ENCODE measurements at places on chromosomes 6 and 20. TPM values are rescaled to one million over a fixed set of nuclear protein-coding genes. Genes with fewer than 3 reads are reported as not detected.

PRRT1 gene
- polyA plus RNA-seq, result 2.6 TPM

CRISP3 gene
- polyA plus RNA-seq, result 0.17 TPM

TINAG gene
- 30.0 TPM for polyA plus RNA-seq

PXDC1 gene
- 19.7 TPM for polyA plus RNA-seq

VWA7 gene
- 13.9 TPM for polyA plus RNA-seq

IRAK1BP1 gene
- 16.3 TPM for polyA plus RNA-seq

NKAIN2 gene
- polyA plus RNA-seq, result 20.0 TPM

CCN2 gene
- 237 TPM for polyA plus RNA-seq

TAF4 gene
- polyA plus RNA-seq, result 18.0 TPM

CHMP4B gene
- polyA plus RNA-seq, result 105 TPM

SCGN gene
- polyA plus RNA-seq, result 0.34 TPM

OLIG3 gene
- not detected for polyA plus RNA-seq

GTSF1L gene
- not detected for polyA plus RNA-seq

HEBP2 gene
- polyA plus RNA-seq, result 57.7 TPM

CCN6 gene
- 2.5 TPM for polyA plus RNA-seq

XKR7 gene
- polyA plus RNA-seq, result 0.36 TPM

AKAP7 gene
- polyA plus RNA-seq, result 10.4 TPM

TCP11 gene
- polyA plus RNA-seq, result 3.2 TPM

EPB41L1 gene
- polyA plus RNA-seq, result 62.4 TPM

FAM83B gene
- 7.5 TPM for polyA plus RNA-seq

SLC23A2 gene
- 21.0 TPM for polyA plus RNA-seq

EPHA7 gene
- polyA plus RNA-seq, result 49.3 TPM

CRIP3 gene
- polyA plus RNA-seq, result 3.3 TPM

OR2B6 gene
- 0.32 TPM for polyA plus RNA-seq

SSTR4 gene
- polyA plus RNA-seq, result 0.07 TPM

EEF1A2 gene
- 1.9 TPM for polyA plus RNA-seq

ZSCAN31 gene
- 9.5 TPM for polyA plus RNA-seq

SIRPB1 gene
- 1.1 TPM for polyA plus RNA-seq

ALDH8A1 gene
- polyA plus RNA-seq, result 32.3 TPM

TREM2 gene
- 0.65 TPM for polyA plus RNA-seq

Data from renal cortex interstitium (tissue), 15 donors.